DMS 273 treated with DMSO at 0.1 percent for 48 hours (cell line): ENCODE measurements at places on chromosomes 5 and 9.

- peak; percentile 40 for DNase-seq
These were observed 19.4 kb upstream of the RNF130 start for GRCh38 chr5:180090769-180091546.

GRCh38 chr5:68745448-68745847 lies 348.4 kb upstream of the SLC30A5 start:
- DNase-seq, result peak; percentile 19

DNA sequence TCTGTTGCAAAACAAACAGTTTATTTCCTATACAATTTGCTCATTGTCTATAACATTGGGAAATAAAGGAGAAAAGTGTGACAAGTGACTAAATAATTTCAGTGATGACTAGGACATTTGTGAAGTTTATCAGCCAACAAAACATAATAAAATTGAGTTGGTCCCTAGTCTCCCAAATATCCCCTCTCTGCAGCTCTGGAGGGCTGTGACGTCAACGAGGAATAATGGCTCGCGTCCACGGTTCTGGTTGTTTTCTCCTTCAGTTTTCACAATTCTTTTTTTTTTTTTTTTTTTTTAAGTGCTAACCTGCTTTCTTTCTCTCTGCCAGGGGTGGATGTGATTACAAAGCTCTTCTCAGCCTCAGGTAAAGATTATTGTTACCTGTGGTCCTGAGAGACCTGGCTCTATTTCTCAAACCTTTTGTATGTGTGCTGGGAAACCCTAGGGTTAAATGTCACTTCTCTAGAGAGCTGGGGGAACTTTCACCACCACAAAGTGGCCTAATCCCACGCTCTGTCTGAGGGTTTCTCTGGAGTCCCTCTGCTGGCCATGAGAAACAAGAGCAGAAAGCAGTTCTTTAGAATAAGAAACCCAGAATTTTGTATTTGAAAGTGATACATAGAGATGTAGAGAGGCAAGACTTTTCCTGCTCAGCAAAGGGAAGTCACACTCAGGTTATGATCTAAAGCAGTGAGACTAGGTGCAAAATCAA lies 36.2 kb upstream of the ANKRD55 start:
- no peak for DNase-seq

DNA sequence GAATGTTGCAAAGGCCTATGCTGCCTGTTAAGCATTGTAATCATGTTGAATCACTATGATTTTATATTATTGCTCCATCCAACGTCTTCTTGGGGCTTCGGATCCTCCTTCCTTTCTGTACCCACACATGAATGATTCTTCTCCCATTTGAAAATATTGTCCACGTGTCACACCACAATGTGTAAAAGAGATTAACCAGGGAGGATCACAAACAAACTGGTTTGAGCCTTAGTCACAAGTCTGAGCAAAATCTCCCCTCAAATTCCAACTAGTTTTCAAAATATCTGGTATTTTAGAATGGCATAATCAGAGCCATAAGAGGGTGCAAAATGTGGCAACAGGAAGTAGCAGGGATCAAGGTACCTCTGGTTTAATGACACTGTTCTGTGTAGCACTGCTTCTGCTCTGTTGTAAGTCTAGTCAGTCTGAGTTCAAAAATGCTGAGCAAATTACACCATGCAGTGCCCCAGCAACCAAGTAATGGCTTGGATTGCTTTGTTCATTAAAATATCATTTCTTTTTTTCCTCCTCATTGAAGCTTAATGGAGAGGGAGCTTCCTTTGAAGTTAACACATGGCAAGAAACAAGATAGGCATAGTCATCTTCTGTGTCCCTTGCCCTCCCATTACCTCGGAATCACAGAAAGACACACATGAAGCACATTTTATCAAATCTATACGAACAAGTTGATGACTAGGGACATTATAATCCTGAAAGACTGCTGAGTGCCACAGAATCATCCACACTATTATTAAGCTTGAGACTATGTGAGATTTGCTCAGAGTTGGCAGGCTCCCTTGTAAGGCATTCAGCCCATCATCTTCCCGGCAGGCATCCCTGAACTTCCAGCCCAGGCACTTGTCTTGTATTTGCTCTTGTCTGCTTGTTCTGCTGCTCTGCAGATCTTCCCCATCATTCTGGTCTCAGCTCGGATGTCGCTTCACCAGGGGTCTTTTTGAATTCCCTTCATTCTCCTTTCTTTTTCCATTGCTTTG lies 102.0 kb upstream of the PRLR start:
- no peak for DNase-seq

GRCh38 chr5:125261505-125262250 lies 515.2 kb upstream of the ZNF608 start:
- DNase-seq, result no peak

GRCh38 chr5:141691867-141692532 lies 10.0 kb upstream of the ARAP3 start:
- peak; percentile 12 for DNase-seq

- no peak for DNase-seq
These were observed 478.4 kb upstream of the DAP start for GRCh38 chr5:11239261-11240015.

- DNase-seq, result no peak
These were observed 125.3 kb downstream of the CEP120 start for GRCh38 chr5:123297866-123298265.

- no peak for DNase-seq
These were observed 49.9 kb upstream of the SHB start for GRCh38 chr9:38118862-38119438.

GRCh38 chr5:149452665-149453617 lies 73.8 kb upstream of the IL17B start:
- DNase-seq, result no peak

GRCh38 chr9:13873203-13873602 lies 440.7 kb downstream of the NFIB start:
- DNase-seq, result no peak

GRCh38 chr5:120124961-120125360 lies 339.1 kb upstream of the PRR16 start:
- DNase-seq, result no peak

GRCh38 chr9:133184971-133185370 lies 21.3 kb upstream of the GBGT1 start:
- peak; percentile 38 for DNase-seq

DNA sequence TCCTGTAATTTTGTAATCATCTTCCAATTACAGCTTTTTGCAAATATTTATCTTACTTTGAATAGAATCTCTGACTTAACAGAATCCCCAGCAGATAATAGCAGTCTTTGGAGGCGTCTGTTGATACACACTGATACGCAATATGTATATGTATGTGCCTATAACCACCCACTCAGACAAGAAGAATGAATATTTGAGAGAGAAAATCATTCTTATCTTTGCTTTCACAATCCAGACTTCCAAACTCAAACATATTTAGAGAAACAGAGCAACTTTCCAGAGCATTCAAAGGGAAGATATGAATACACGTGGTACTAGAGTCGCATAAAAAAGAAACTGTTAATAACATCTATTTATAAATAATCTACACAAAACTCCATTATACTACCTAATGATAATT lies 6.1 kb downstream of the RORB start:
- DNase-seq, result no peak

DNA sequence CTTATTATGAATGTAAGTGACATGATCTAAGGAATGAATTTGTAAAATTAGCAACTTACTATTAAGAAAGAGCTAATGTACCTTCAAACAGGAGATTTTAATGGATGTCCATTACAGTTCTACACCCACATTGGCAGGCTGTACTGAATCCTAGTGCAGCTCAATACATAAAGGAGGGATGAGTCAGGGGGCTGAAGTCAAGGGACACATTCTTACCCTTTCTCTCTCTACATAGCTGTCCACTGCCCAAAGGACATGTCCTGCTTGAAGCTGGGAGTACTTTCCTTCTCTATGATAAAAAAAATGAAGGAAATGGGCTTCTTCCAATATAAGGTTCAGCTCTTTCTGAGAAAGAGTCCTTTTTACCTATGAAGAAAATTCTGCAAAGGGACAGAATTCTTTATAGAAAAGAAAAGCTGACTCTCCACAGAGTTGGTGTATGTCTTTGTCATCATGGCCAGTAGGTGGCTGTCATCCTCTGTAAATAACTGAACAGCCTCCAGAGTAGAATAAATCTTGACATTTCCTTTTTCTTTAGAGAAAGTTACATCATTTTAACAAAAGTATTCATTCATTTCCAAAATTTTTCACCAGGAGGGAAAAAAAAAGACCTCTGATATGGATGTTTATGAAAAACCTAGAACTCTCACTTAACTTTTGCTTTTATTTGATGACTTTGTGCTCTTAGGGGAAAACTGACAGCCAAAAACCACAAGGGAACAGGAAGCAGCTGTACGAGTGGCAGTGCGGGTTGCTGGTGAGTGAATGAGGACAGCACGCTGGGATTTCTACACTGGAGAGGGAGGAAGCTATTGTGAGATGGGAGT lies 13.1 kb upstream of the IFNA14 start:
- peak; percentile 13 for DNase-seq

DNA sequence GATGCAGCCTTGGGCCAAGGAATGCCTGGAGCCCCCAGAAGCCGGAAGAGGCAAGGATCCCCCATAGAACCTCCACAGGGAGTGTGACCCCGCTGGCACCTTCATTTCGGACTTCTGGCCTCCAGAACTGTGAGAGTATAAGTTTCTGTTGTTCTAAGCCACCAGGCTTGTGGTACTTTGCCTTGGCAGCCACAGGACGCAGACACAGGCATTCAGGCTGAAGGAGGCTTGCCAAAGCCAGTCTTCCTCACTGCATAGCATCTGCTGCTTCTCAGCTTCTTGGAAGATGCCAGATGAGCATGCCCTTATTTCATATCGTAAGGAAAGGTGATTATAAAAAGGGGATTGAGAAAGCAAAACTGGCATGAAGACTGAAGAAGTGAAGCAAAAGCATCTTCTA lies 61.1 kb upstream of the TAS2R1 start:
- DNase-seq, result no peak

DNA sequence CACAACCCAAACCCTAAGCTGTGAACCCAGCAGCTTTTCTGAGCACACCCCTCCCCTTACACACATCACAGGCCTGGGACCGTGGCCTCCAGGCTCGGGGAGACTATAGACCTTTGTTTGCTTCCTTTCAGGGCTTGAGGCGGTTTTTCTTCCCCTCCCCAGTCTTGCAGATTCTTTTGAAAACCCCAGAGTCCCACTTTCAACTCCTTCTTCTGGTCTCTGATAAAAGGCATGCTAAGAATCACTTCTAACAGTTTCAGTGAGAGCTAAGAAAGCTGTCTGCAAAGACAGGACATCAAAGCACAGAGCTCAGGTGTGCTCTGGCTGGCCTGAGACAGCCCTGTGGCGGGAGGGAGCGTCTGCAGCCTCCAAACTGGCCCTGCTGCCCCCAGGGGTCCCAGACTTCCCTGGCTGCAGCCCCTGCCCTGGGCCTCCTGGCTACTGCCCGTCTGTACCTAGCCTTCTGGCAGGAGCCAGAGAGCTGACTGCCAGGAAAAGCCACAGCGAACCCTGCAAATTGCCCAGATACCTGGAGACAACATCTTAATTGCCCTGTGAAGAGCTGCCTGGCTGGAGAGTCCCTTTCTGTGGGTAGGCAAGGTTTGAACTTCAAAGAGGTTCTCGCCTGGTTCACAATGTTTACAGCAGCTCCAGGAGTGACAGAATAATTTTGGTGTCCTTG lies 138.9 kb downstream of the GADD45G start:
- DNase-seq, result no peak

DNA sequence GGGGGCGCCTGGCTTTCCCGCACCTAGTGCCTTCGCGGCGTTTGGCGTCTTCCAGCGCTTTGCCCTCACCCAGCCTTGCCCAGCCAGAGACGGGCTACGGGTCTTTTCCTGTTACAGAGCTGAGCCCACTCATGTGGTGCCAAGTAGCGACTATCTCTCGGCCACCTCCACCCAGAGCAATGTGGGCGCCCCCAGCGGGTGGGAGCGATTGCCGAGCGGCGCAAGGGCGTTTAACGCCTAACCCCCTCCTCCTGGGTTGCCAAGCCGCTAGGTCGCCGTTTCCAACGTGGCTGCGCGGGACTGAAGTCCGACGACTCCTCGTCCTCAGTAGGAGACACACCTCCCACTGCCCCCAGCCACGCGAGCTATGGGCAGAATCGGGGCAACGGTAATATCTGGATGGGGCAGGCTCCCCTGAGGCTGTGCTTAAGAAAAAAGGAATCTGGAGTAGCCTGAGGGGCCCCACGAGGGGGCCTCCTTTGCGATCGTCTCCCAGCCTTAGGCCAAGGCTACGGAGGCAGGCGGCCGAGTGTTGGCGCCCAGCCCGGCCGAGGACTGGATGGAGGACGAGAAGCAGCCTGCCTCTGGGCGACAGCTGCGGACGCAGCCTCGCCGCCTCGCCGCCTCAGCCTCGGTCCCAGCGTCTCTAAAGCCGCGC lies 5.8 kb downstream of the TLX3 start:
- no peak for DNase-seq

DNA sequence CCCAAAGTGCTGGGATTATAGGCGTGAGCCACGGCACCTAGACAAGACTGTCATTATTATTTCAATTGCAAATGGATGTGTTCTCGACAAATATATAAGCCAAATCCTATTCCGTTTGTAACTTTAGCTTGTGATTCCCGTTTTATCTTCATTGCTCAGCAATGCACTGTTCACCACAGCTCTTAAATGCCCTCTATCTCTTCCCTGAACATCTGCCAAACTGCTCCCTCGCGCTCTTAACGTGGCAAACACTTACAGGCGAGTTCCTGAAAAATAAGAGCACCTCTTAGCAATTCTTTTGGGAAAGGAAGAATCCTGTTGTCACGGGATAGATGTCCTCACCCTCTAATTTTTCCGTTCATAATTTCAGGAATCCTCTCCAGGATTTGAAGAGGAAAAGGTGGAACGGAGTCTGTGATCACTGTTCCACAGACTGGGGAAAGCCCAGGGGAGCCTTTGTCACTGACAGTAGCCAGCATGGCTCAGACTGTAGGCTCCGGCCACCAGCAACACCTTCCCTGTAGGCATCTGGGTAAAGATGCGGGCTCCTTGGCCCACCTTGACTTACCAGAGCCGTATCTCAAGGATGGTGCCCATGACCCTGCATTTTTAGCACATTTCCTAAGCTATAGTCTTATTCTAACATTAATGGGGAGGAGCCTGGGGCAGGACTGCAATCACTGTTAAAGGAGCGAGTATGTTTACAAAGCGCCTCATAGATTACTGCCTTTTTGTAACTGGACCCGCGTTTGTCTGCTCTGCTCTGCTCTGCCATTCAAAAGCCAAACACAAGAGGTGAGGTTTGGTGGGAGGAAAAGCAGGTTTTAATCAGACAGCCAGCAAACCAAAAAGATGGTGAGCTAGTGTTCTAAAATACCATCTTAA lies 20.2 kb upstream of the GNPDA1 start:
- no peak for DNase-seq

- no peak for DNase-seq
These were observed 1.9 kb downstream of the PLPP6 start for GRCh38 chr9:4663956-4664355.

DNA sequence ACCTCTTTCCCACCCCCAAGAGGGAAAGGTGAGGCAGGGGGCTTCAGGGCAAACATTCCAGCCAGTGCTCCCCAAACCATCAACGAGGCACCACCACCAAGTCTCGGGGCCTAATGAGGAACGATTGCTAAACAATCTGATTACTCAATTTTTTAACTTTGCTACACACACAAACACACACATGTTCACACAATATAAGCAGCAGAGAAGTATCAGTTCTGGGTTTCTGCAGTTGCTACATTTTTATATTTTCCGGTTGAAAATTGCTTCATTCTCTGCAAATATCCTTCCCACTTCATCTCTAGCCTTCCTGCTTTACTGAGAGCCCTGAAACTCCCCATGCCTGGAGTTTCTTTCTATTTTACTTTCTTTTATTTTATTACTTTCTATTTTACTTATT lies 60.2 kb downstream of the FEM1C start:
- DNase-seq, result no peak
